Neural crest cell (in vitro differentiated cells): ENCODE measurements at places on chromosomes 2 and 18. TPM values are rescaled to one million over a fixed set of nuclear protein-coding genes. Genes with fewer than 3 reads are reported as not detected.
A peak's percentile ranks its signal among the peaks of the same experiment; 100 is the strongest.

SLC4A3 gene
- 10.0 and 11.4 TPM in 2 replicates for total RNA-seq

ANKMY1 gene
- total RNA-seq, result 13.0 and 15.9 TPM in 2 replicates

TMEM178A gene
- total RNA-seq, result 12.0 and 12.3 TPM in 2 replicates

OXER1 gene
- 1.7 and 1.8 TPM in 2 replicates for total RNA-seq

SRD5A2 gene
- total RNA-seq, result not detected in 2 replicates

LIMS4 gene
- total RNA-seq, result 0.32 and 0.75 TPM in 2 replicates

- no peaks in the 10 kb centered on the region for H3K4me1 ChIP-seq
- no peaks in the 10 kb centered on the region for H3K27me3 ChIP-seq
- no peak for DNase-seq
- no peak overlapping the region for H3K27ac ChIP-seq
Observed at GRCh38 chr2:135473567-135473966, 57.5 kb downstream of the ZRANB3 start.

- no peak overlapping the region for H3K4me3 ChIP-seq
- no peak overlapping the region for H3K27ac ChIP-seq
- H3K36me3 ChIP-seq, result peaks cover 37% of the 10 kb centered on the region
- no peak for DNase-seq
- no peaks in the 10 kb centered on the region for H3K27me3 ChIP-seq
- H3K4me1 ChIP-seq, result no peaks in the 10 kb centered on the region
Observed at GRCh38 chr2:190984595-190984994, 29.4 kb downstream of the STAT1 start.

- peaks cover 12% of the 10 kb centered on the region for H3K4me1 ChIP-seq
- H3K27ac ChIP-seq, result no peak overlapping the region
- DNase-seq, result no peak
- H3K36me3 ChIP-seq, result no peaks in the 10 kb centered on the region
Observed at GRCh38 chr2:38149531-38149930, 73.6 kb upstream of the CYP1B1 start.

DNA sequence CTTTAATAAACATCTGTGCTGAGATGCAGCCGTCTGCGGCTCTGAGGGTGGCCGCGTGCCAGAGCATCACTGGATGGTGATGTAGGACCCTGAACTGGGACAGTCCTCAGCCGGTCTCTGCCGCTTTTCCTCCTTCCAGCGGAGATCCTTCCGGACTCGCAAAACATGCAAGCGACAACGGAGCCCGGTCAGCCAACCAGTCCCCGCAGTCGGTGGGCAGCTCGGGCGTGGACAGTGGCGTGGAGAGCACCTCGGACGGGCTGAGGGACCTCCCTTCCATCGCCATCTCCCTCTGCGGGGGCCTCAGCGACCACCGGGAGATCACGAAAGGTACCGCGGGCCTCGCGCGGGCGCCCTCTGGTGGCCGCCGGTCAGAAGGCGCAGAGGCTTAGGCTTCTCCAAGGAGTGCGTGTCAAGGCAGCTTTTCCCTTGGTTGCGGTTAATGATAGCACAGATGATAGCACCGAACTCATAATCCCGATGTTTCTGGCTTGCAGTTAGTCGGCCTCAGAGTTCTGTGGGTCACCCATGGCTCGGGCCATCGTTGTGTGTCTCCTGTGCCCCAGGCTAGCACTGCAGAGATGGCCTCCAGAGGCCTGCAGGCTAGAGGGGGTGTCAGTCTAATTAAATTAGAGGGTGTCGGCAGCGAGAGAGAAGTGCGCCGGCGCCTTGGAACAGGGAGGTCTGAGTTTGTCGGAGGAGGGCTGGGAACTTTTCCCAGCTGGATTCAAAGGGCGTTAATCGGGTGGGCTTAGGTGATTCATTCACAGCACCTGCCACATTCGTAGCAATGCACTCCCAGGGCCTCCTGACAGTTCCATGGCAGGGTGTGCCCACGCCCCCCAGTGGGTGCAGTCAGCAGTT lies 38.5 kb downstream of the LPIN1 start:
- no peaks in the 10 kb centered on the region for H3K4me1 ChIP-seq
- peaks cover 27% of the 10 kb centered on the region for H3K36me3 ChIP-seq
- no peak overlapping the region for H3K4me3 ChIP-seq
- no peaks in the 10 kb centered on the region for H3K27me3 ChIP-seq

DNA sequence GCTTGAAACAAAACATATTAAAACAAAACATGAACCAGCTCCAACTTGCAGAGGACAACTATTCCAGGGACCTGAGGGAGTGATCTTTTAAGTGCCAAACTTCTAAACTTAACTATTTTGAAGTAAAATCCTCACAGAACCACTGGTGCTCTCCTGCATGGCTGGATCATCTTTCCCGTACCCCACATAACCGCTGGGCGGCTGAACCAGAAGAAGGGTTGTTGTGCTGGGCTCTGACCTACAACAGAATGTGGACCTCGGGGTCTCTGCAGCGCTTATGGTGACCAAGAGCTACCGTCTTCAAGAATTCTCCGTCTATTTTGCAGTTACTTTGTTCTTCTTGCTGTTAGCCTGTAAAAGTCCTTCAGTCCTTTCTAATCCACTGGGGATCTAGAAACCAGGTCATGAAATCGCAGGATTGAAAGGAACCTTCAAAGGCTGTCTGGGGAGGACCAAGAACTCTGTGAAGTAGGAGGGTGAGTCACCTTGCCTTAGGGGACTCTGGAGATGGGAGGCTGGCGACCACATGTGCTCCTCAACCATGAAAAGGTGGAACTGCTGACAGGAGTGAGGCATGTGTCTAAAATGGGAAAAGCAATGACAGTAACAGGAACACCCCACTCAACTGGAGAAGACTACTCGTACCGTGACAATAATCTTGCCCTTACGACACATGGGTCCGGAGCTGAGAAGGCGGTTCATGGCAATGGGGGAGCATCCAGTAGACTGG lies 46.6 kb downstream of the HDLBP start:
- peaks cover 32% of the 10 kb centered on the region for H3K4me1 ChIP-seq
- peaks cover 3% of the 10 kb centered on the region for H3K36me3 ChIP-seq
- H3K4me3 ChIP-seq, result peak overlapping the region; percentile 73
- peak overlapping the region; percentile 51 for H3K27ac ChIP-seq
- no peak for DNase-seq

- H3K4me3 ChIP-seq, result no peak overlapping the region
- no peaks in the 10 kb centered on the region for H3K27me3 ChIP-seq
- no peak overlapping the region for H3K27ac ChIP-seq
Observed at GRCh38 chr2:73250872-73251846, 17.1 kb downstream of the CCT7 start.

DNA sequence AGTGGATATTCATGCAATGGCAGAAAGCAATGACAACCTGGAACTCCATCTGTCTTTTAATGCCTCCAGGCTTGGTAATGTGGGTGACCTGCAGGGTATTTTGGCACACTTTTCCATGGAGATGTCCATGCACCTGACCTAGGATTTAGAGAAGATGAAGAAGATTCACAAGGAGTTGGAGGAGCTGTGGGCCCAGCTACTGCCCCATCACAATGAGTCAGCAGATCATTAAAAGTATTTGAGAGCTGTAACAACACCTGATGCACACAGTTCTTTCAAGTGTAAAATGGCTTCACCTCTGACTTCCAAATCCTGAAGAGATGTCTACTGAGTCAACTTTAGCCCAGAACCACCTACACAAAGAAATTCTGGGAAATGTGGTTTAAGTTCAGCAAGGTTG lies 22.1 kb upstream of the OSR1 start:
- H3K36me3 ChIP-seq, result no peaks in the 10 kb centered on the region
- H3K4me3 ChIP-seq, result no peak overlapping the region
- no peaks in the 10 kb centered on the region for H3K4me1 ChIP-seq
- no peak for DNase-seq
- peaks cover 23% of the 10 kb centered on the region for H3K27me3 ChIP-seq

DNA sequence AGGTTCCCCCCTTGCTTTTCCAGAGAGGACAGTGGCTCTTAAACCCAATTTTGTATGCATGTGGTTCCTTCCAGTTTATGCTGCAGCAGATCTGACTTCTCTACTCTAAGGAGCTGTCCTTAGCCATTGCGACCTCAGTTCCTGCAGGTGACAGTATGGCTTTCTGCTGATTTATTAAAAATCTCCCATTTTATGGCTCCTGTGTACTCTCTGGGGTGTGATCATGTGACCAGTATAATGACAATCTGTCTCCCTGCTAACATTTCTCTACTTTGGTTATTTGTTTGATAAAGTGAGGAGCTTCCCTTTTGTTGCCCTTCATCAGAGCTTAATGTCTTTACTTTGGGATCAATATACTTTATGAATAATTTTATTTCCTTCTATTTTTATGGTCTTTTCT lies 148.7 kb upstream of the VRK2 start:
- DNase-seq, result no peak
- H3K36me3 ChIP-seq, result no peaks in the 10 kb centered on the region
- H3K4me3 ChIP-seq, result no peak overlapping the region
- no peaks in the 10 kb centered on the region for H3K27me3 ChIP-seq
- H3K27ac ChIP-seq, result no peak overlapping the region

DNA sequence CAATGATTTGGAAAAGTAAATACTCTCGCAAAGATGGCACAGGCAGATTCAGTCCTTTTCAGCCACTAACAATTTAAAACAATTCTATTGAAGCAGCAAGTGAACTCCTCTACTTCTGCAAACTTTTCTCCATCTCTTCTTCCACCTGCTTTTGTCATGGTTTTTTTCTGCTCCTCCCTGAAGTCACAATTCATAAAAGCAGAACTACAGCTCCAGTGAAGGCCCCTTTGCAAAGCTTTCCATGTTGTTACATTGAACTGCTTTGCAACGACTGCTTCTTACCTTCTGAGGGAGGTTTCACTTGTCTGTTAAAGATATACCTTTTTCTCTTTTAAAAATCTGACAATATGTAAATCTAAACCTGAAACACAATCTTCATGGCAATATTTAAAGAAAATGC lies 3.7 kb upstream of the SERTAD2 start:
- H3K27me3 ChIP-seq, result no peaks in the 10 kb centered on the region
- peaks cover 32% of the 10 kb centered on the region for H3K4me1 ChIP-seq
- no peak overlapping the region for H3K27ac ChIP-seq
- no peak for DNase-seq
- no peaks in the 10 kb centered on the region for H3K36me3 ChIP-seq

DNA sequence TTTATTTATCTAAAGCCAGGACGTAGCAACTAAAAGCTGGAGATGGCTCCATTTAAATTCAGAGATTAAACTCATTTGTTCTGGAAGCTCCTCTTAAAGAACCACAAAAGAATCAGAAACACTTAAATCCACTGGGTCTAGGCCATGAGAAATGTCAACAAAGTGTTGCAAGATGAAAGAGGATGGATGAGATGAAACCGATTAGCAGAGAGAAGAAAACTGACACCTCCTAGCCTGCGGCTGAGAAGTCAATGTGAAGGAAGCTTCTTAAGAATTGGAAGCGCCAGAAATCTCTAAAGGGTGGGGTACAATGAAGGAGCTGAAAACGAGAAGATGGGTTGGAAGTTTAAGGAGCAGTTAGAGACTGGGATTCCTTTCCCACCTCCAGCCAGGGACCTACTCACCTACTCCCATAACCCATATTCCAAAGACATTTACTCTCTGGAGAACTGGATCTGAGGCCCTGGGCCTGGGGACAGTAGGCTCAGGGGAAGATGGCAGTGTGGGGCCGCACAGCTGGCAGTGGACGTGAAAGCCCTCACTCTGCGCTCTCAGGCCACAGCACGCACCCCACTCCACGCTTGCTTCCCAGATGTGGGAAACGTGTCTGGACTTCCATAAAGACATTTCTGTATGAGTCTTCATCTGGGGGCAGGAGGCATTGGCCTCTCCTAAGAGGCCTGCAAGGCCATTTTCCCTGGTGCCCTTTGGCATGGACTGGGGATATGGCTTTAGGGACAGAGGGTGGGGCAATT lies 188.4 kb downstream of the LOXHD1 start:
- no peak for DNase-seq
- H3K36me3 ChIP-seq, result peaks cover 4% of the 10 kb centered on the region
- no peak overlapping the region for H3K27ac ChIP-seq
- H3K4me1 ChIP-seq, result peaks cover 34% of the 10 kb centered on the region
- H3K27me3 ChIP-seq, result peaks cover 3% of the 10 kb centered on the region
- H3K4me3 ChIP-seq, result no peak overlapping the region

DNA sequence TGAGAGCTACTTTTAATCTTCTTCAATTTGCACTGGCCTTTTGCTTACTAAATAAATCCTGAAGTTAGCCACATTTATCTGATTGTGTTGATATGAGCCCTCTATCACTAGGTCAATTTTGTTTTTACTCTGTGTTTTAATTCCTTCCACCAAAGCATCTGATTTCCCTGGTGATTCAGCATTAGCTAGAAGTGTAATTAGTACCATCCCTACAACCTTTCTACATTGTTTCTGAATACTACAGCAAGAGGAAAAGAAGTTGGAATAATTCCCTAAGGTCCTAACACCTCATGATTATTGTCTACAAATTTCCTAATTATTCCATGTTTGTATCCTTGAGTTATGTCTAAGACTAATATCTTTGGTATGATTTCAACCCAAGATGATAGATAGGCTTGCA lies 1093.6 kb downstream of the SUCLG1 start:
- no peaks in the 10 kb centered on the region for H3K4me1 ChIP-seq
- no peaks in the 10 kb centered on the region for H3K27me3 ChIP-seq
- H3K4me3 ChIP-seq, result no peak overlapping the region
- DNase-seq, result no peak
- no peaks in the 10 kb centered on the region for H3K36me3 ChIP-seq

DNA sequence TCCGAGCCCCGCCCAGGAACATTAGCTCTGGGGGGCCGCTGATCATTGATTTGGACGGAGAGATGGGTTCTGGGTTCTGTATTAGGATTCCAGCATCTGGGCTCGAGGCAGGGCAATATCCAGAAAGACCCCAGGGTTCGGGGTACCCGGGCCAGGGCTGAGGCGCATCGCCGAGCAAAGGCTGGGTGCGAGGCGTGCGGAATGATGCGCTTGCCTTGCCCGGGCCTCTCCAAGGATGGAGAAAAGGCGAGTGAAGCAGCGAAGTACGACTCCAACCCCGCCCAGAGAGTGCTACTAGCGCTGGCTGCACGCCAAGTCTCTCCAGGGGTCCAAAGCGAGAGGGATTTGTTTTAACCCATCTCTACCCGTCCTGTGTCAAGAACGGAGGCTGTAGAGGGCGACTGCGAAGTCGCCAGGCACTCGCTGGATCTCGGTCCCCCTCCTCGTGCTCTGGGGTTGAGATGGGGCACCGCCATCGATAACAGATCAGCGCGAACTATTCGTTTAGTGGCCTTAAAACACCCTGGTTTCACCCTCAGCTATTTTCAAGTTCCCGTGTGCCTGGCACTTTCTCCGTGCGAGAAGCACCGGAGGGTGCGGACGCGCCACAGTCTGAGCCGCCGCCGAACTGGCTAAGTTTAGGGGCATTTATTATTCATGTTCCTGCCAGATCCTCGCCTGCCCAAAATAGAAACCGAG lies 1.9 kb downstream of the ADCYAP1 start:
- H3K27me3 ChIP-seq, result peaks cover 97% of the 10 kb centered on the region
- H3K4me3 ChIP-seq, result peak overlapping the region; percentile 76
- H3K36me3 ChIP-seq, result no peaks in the 10 kb centered on the region

- H3K4me1 ChIP-seq, result peaks cover 80% of the 10 kb centered on the region
- no peak overlapping the region for H3K27ac ChIP-seq
- no peaks in the 10 kb centered on the region for H3K27me3 ChIP-seq
- H3K36me3 ChIP-seq, result no peaks in the 10 kb centered on the region
- no peak overlapping the region for H3K4me3 ChIP-seq
Observed at GRCh38 chr2:235689427-235689853, 195.6 kb downstream of the AGAP1 start.

GRCh38 chr2:230068016-230068650 lies 591 bp downstream of the SLC16A14 start:
- peaks cover 14% of the 10 kb centered on the region for H3K4me1 ChIP-seq
- H3K27ac ChIP-seq, result no peak overlapping the region
- no peaks in the 10 kb centered on the region for H3K36me3 ChIP-seq
- peaks cover 22% of the 10 kb centered on the region for H3K27me3 ChIP-seq
- DNase-seq, result peak; percentile 57
